ENCODE measurements at places on chromosomes 2 and 18. TPM values are rescaled to one million over a fixed set of nuclear protein-coding genes. Genes with fewer than 3 reads are reported as not detected.

DNA sequence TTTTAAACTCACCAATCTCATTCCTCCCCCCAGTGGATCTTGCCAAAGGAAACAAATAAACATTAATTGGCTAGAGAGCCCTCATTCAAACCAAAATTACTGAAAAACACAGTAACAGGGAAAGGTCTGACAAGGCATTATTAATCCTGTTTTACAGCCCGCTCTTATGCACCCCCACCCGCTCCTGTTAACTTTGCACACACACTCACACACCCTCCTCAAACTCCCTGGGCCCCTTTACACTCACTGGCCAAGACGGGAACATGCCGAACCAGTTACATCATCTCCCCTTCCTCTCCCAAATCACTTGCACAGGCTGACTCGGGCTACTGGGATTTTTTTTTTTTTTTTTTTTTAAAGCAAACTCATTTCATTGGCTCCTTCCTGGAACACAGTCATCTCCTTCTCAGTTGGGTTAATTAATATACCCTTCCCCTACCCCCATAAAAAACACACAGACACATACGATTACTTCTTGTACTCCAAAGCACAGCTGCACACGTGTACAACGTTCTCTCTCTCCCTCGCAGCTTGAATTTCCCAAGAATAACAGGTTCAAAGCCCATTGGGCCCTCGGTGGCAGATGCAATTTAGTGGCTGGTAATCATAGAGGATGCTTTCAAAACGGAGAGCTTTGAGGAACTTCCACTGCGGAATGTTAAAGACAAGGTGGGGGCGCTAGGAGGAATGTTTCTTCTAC is 31.8 kb downstream of the KLF7 start:
- peak; percentile 83 for DNase-seq

Gene SCN9A
- total RNA-seq = 0.94 TPM

GRCh38 chr2:147548451-147548850 is 296.4 kb upstream of the ACVR2A start:
- no peak for DNase-seq

Gene UCN
- total RNA-seq = 1.1 TPM

Gene SKOR2
- not detected for total RNA-seq

Gene ZNF396
- total RNA-seq = 0.93 TPM

DNA sequence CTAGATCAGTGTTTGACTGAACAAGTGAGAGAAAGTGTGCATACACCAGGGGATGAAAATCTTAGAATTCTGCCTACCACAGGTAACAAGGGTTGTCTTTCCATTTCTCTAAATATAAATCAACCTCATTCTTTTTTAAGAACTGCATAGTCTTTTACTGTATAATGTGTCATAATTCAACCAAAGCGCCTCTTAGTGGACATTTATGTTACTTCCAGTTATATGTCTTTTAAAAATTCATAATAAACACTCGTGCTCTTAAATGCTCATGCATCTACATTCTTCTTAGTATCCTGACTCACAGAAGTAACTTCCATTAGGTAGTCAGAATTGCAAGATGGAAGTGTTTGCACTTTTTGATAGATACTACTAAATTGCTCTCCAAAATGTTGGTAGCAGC is 76.2 kb downstream of the CHRNA1 start:
- no peak for DNase-seq

Gene RAPH1
- total RNA-seq = 15.2 TPM

- no peak for DNase-seq
Measured at GRCh38 chr18:26901020-26901419, 35.5 kb upstream of the AQP4 start.

Gene GPR17
- 0.10 TPM for total RNA-seq

DNA sequence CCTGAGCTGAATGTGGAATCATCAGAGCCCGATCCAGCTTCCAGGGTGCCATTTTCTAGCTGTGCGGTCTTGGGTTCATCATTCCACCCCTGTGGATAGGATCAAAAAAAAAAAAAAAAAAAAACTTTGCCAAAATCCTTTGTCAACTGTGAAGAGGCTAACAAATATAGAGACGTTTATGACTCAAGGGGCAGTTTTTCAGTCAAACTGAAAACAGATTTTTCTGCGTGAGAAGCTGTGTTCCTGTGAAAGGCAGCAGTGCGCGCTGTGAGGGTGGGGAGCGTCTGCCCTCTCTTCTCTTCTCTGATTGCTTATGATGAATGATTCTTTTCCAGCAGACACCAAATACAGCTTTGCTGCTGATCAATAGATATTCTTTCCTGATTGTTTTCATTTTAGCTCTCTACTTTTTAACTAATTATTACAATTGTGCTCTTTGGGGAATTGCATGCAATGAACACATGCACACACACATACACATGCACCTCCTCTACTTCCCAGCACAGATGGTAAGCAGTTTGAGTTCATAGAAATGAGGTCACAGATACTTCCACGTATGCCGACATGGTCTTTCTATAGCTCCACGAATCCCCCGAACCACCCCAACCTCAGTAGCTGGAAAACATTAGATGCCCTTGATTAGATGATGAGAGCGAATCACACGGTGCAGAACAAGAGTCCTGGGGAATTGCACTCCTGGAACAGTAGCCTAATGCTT is 175.4 kb downstream of the NRP2 start:
- DNase-seq = no peak

GRCh38 chr2:112272669-112273068 is 2.7 kb upstream of the ZC3H6 start:
- no peak for DNase-seq

Gene ITGB6
- total RNA-seq = 1.4 TPM

GRCh38 chr2:46645681-46646162 is 166.4 kb downstream of the TMEM247 start:
- DNase-seq = peak; percentile 50

DNA sequence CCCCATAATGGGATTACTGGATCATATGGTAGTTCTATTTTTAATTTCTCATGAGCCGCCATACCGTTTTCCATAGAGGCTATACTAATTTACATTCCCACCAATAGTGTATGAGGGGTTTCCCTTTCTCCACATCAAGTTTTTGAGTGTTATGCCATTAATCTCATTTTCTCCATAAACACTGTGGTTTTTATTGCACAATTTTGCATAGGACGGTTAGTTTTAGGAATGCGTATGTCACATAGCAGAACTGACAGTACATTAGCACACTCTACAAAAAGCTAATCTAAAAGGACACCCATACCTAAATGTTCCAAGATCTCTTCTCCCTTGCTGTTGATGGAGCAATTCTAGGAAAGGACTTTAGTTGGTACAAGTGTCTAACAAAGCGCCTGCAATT is 32.5 kb downstream of the DARS1 start:
- no peak for DNase-seq

Gene CRYBA2
- not detected for total RNA-seq

Gene GPR155
- total RNA-seq = 21.3 TPM

Gene NOL4
- not detected for total RNA-seq

DNA sequence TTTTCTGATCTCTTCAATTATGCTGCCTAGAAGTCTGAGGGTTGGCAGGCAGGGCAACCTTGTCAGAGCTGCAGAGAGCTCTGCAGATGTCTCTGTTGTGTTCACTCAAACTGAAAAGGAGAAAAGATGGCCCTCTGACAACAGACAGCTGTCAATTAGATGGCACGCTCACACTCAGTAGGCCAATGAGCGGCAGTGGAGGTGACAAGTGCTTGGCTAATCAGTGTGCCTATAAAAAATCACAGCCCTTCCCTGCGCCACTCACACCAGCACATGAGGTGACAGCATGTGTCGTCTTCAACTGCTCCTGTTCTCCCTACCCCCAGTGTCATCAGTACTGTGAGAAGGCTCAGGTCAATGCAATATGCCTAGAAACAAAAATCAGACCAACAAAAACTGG is 203.9 kb downstream of the TCF4 start:
- DNase-seq = no peak

GRCh38 chr2:133439565-133439920 is 128.7 kb downstream of the NCKAP5 start:
- DNase-seq = no peak

- no peak for DNase-seq
Measured at GRCh38 chr2:229686122-229686919, 28.0 kb downstream of the DNER start.

Gene PAX8
- 0.79 TPM for total RNA-seq

Gene WBP1
- 37.9 TPM for total RNA-seq

DNA sequence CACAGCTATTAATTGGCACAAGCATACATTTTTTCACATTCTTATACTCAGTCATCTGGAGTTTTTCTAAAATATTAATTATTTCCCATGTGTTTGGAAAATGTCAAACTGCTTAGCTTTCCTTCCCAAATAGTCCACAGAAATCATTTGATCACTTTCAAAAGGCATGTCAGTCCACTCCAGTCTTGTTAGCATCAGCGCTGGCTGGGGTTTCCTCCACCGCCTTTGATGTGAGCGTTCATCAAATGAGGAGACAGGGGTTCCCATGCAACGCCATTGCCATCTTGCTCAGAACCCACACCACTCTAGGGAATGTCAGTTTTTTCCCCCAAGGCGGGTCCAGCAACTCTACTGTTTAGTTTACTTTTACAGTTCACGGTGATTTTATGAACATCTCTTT is 13.1 kb upstream of the RAX start:
- DNase-seq = no peak

DNA sequence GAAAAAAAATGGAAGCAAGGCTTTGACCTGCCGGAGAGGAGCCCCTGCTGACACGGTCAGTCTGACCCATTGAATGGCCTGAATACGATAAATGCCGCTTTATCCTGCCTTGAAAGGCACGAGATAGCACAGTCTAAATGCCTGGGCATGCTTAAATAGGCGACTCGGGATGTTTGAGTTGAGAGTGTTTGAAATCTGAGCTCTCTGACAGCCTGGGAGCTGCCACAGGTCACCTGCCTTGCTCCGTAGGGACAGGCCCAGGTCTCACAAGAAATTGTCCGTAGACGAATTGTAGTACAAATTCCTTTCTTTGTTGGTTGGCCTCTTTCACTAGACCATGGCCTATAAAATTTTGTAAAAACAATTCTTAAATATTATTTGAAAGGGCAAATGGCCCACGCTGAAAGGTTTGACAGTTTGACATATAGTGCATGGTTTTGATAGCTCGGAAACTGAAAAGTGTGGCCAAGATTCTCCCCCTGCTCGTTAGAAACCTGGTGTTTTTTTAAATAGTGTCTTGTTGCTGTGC is 72.8 kb downstream of the MEIS1 start:
- DNase-seq = no peak

DNA sequence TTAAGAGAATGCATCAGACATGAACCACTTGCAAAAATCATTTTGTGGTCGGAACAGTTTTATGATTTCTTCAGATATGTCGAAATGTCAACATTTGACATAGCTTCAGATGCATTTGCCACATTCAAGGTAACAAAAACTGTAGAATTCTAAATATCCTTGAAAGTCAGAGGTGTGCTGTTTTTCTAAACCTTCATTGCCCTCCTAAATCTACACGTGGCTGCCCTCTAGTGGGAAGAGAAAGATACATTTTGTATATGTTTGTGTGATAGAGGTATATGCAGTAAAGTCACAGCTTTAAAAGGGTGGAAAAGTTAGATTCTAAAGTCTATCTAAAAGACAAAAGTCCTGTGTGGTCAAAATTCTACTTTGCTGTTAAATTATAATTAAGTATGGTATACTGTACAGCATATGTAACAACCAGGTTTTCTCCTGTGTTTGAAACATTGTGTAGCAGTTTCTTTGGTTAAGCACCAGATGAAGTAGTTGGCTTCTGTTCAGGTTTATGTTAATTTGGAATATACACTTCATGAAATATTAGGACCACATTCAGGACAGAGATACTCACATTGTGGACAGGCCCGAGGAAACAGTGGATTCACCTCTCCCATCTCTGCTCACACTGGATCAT is 65.9 kb upstream of the ITM2C start:
- no peak for DNase-seq

DNA sequence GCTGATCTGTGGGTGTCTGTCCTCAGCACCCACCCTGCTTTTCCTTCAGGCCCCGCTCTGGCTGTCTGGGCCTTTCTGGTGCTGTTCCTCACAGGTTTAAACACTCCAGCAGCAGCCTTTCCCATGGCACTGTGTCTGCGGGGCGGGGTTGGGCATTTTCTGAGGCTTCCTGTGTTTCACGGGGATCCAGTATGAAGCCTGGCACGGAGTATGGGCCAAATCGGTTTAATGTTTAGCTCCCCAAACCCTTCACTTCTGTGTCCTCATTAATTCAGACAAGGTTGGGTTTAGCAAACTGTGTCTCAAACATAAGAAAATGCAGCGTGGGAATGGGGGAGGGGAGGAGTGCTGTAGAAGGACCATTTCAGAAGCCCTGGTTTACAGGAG is 44.9 kb downstream of the HPCAL1 start:
- DNase-seq = no peak

DNA sequence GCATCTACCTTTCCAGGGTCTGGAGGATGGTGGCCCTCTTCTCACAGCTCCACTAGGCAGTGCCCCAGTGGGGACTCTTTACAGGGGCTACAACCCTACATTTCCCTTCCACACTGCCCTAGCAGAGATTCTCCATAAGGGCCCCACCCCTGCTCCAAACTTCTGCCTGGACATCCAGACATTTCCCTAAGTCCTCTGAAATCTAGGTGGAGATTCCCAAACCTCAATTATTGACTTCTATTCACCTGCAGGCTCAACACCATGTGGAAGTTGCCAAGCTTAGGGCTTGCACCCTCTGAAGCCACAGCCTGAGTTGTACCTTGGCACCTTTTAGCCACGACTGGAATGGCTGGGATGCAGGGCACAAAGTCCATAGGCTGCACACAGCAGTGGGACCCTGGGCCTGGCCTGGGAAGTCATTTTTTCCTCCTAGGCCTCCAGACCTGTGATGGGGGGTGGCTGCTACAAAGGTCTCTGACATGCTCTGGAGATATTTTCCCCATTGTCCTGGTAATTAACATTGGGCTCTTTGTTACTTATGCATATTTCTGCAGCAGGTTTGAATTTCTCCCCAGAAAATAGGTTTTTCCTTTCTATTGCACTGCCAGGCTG is 53.7 kb upstream of the ST3GAL5 start:
- DNase-seq = no peak

DNA sequence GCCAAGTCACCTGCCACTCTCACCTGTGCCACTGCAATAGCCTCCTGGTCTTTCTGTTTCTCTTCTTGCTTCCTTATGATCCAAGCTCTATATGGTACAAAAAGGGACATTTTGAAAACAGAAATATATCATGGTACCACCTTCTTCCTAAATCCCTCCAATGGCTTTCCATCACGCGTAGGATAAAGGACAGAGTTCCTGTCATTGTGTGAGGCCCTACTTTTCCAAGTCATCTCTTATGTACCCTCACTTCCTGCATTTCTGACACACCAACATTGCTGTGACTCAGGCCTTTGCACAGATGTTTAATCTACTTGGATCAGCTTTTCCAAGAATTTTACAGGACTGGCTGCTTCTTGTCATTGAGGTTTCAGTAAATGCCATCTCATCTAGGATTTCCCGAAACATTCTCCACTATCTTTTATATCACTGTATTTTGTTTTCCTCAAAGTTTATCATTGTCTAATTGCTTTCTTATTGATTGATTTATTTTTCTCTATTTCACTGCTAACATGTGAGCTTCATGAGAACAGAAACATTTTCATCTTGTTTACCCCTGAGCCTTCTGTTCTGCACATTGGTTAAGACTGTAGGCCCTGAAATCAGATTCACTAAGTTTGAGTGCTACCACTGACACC is 426.1 kb upstream of the FANCL start:
- DNase-seq = no peak

- no peak for DNase-seq
Measured at GRCh38 chr2:65662654-65663432, 230.4 kb upstream of the SPRED2 start.

- DNase-seq = peak; percentile 89
Measured at GRCh38 chr2:237886685-237887481, 27.5 kb downstream of the RAMP1 start.

- DNase-seq = no peak
Measured at GRCh38 chr2:33110461-33110860, 163.7 kb downstream of the LTBP1 start.
